Right ventricle myocardium superior (tissue), 1 donor: ENCODE measurements at places on chromosomes 4 and X. TPM values are rescaled to one million over a fixed set of nuclear protein-coding genes. Genes with fewer than 3 reads are reported as not detected.

TEX13D gene
- total RNA-seq, result not detected

PSAPL1 gene
- total RNA-seq, result not detected

PLCXD1 gene
- 5.1 TPM for total RNA-seq

HSFX3 gene
- total RNA-seq, result not detected

NELFA gene
- 10.4 TPM for total RNA-seq

FAM149A gene
- total RNA-seq, result 14.6 TPM
